ENCODE measurements at places on chromosomes 7 and 10.

- DNase-seq = no peak
Observed at GRCh38 chr10:104035194-104036068, 50.2 kb downstream of the COL17A1 start.

DNA sequence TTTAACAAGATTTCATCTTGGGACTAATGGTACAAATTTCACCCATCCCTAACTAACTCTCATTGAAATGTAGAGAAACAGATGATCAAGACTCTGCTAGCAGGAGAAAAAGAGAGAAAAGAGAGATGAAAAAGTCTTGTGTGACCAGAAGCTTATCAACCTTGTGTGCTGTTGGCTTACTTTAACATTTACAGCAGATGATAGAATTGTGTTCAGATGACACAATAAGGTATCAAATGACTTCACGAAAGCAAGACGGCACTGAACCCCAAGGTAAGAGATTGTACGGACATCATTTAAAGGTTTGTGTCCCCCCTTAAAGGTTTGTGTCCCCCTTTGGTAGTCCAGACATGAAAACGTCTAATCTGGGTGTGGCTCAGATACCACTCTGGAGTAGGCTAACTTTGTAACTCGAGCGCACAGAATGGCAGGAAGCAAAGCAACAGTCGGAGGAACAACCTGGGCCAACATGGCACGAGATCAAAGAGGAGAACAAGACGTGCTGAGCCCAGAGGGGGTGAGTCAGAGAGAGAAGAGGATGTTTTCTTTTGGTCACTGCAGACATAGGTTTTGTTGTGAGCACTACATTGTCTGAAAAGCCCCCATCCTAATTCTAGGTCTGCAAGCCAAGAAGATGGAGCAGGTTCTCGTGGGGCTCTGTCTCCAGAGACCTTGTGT is 10.4 kb upstream of the LMBR1 start:
- DNase-seq = peak; percentile 95

- peak; percentile 21 for DNase-seq
Observed at GRCh38 chr7:139725077-139725476, 52.7 kb downstream of the HIPK2 start.

DNA sequence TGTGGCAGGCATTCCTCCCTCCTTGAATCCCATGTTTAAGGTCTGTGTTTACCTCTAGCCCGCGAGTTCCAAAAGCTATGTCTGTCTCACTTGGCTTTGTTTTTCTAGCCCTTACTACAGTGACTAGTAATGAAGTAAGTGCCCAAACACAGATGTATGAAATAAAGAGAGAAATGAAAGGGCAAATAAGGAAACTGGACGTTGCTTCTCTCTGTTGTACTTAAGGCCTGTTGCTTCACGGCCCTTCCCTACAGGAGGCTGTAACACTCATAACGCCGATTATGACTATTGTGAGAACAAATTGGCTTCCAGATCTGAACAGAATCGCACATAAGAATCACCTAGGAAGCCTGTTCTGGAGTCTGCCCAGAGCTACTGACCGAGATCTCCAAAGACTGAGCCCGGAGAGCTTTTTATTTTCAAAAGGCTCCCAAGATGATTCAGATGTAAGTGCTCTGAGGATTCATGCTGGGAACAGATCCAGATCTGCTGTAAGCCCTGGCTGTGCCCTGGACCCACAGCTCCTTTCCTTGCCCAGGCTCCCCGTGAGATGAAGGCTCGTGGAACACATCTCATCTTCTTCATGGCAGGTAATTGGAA is 432.6 kb downstream of the SDK1 start:
- DNase-seq = no peak

DNA sequence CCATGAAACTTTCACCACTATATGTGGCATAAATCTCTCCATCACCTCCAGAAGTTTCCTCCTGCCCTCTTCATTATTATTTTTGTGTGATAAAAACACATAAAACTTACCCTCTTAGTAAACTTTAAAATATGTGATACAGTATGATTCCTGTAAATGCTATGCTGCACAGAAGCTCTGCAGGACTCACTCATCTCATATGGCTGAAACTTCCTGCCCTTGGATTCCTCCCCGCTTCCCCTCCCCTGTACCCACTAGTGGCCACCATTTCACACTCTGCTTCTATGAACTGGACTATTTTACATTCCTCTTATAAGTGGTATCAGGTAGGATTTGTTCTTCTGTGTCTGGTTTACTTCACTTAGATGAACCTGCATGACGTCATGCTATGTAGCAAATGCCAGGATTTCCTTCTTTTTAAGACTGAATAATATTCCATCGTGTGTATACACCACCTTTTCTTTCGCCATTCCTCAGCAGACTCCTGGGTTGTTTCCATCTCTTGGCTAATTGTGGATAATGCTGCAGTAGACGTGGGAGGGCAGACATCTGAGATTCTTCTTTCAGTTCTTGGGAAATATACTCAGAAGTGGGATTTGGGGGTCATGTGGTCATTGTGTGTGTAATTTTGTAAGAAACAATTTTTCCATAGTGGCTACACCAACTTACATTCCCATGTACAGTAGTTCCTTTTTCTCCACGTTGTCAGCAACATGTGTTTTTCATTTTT is 335.2 kb downstream of the SDK1 start:
- DNase-seq = no peak

GRCh38 chr7:33926535-33926934 is 21.2 kb downstream of the BMPER start:
- DNase-seq = peak; percentile 37

DNA sequence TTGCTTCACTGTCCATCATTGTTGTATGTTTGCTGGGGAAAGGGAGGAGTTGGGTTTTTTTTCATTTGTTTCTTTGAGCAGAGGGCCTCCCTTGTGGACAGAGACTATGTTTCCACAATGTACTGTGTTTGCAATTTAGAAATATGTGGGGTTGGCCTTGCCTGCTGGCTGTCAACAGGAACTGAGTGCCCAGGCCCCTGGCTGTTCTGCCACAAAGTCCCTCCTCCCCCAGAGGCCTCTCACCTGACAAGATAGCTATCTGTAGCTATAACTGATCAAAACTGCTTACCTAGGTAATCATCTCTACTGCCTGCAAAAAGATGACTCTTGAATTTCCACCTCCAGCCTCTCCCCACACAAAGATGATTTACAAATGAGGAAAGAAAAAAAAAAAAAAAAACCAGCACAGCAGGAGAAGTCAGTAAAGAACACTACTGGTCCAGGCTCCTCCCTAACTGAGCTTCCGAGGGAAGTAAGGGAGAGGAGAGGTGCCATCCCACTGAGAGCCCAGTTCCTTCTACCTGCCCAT is 121.8 kb downstream of the SGMS1 start:
- DNase-seq = no peak

GRCh38 chr10:42985436-42986316 is 91.2 kb upstream of the RET start:
- DNase-seq = no peak

- peak; percentile 42 for DNase-seq
Observed at GRCh38 chr10:132482090-132482800, 55.3 kb upstream of the INPP5A start.

GRCh38 chr7:35714862-35715261 is 19.9 kb upstream of the HERPUD2 start:
- no peak for DNase-seq

DNA sequence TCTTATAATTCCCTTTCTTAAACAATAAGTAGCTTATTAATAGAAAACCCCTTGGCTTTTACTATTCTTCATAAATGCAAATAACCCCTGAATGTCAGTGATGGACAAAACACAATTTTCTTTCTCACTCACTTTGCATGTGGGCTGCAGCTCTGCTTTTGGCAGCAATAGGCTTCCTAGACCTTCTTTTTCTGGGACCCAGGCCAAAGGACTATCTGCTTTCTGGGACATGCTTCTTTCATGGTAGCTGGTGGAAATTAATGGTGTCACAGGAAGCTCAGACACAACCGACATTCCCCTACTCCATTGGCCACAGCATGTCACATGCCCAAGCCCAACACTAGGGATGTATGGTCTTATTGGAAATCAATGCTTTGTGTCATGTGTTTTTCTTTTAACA is 134.3 kb upstream of the MDFIC start:
- no peak for DNase-seq

Data from Daoy (cell line).